ENCODE measurements at places on chromosomes 2 and 18.

DNA sequence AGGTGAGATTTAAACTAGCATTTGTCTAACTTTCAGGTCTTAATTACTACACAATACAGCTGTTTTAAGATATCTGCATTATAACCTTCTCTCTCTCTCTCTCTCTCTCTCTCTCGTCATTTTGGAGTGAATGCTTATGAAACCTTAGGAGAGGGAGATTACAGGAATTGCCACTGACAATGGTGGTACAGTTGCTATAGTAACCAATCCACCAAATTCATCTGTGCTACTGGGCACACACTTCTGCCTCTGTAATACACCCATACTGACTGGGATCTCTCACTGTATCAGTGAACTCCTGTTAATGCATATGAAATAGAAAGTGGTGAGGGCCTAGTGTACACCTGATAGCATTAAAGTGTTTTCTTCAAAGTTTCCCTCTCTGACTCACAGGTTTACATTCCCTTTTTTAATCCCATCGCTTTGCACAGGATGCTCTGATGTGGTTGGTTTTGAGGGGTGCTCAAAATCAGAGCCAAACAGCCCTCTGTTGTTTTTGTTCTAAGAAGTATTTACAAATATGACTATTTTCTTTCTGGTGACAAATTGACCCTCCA lies 13.1 kb downstream of the KLHL14 start:
- DNase-seq, result no peak

- DNase-seq, result no peak
These were observed 258.3 kb upstream of the POU3F3 start for GRCh38 chr2:104595576-104595975.

- no peak for DNase-seq
These were observed 92.5 kb downstream of the EPB41L5 start for GRCh38 chr2:120105360-120105759.

DNA sequence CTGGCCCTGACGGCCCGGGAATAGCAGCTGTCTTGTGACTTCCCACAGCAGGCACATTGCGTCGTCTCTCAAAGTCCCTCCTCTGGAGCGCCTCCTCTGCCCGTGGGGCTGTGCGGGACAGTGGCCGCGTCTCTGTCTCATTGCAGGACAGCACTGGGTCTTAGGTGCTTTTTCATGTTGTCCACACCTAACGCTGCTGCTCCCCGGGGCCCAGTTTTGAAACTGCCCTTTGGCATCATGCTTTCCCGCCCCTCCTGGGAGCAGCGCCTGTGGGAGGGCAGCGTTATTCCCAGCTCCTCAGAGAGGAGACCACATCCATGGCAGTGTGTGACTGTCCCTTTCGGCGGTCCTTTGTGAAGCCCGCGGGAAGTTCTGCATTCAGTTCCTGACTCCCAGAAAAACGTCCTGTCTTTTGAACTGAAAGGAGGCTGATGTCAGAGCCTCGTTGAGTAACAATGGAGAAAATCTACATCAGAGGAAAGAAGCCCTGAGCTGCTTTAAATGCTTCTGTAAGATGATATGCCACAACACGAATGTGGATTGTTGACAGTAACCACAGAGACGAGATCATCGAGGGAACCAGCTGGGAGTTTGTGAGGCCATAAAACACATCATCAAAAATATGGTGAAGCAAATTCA lies 226.0 kb downstream of the FAM210A start:
- peak; percentile 68 for DNase-seq
